ENCODE measurements at places on chromosomes 4 and X. TPM values are rescaled to one million over a fixed set of nuclear protein-coding genes. Genes with fewer than 3 reads are reported as not detected.

The HTT gene
- polyA plus RNA-seq, result 36.6 TPM

The MXD4 gene
- 49.5 TPM for polyA plus RNA-seq

The CT83 gene
- polyA plus RNA-seq, result not detected

The REPS2 gene
- 12.1 TPM for polyA plus RNA-seq

The BBS7 gene
- polyA plus RNA-seq, result 31.1 TPM
